KBM-7 (cell line): ENCODE measurements at places on chromosomes 5 and 9.

DNA sequence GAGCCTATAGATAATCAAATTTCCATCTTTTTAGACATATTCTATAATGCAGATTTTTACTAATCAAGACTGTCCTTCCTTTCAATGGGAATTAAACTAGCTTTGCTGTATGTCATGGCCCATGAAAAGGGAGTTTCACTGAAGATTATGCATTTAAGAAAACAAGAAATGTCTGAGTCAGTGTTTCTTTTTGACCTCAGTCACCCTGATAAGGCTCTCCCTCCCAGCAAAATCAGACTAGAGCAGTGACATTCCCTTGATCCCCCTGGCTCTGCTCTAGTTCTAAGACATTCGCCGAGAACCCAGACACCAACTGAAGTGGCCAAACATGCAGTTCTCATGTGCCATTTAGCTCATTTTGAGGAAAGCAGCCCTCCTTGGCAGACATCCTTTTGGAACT is 442.0 kb downstream of the ACTL7B start:
- no peak for DNase-seq

- no peak for DNase-seq
Observed at GRCh38 chr5:124195411-124195810, 551.0 kb downstream of the ZNF608 start.

GRCh38 chr5:111507276-111507675 is 5.1 kb downstream of the STARD4 start:
- DNase-seq = no peak

DNA sequence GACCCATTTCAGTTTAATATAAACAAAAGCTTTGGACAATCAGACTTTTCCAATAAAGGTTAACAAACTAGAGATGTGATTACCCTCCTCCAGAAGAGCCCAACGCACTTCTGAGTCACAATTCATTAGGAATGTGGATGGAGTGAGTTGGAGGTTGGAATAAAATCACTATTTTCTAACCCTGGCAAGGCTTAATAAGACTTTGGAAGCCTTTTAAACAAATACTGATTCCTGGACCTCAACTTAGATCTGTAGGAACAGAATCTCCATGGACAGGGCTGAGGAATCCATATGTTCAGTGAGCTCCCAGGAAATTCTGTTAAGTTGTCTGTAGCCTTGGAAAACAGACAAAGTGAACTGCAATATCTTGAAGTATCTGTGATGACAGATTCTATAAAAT is 233.5 kb upstream of the ELL2 start:
- DNase-seq = no peak

DNA sequence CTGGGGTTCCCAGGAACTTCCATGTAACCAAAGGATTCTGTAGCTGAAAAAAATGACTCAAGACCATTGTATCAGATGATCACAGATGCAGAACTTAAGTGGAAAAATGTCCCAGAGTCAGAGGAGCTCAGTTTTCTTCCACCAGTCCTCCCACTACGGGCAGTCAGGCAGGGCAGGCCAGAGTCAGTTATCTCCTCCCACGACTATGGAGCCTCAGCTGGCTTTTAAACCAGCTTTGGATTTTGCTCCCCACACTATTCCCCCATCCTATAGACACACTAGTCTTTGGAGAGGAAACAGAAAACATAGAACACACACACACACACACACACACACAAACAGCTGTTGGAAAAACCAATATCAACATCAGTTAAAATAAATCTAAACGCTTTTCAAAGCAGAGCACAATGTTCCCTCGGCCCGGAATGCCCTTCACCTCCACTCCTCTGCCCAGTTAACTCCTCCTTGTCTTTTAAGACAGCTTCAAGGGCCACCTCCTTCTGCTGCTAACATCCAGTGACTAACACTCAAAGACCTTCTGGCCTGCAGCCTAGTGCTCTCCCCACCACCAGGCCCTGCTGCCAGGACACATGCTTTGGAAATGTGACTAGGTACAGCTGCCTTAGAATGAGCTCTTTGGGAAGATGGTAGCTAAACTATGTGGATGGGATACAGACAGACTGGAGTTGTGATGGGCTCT is 56.8 kb downstream of the NIPAL4 start:
- no peak for DNase-seq

DNA sequence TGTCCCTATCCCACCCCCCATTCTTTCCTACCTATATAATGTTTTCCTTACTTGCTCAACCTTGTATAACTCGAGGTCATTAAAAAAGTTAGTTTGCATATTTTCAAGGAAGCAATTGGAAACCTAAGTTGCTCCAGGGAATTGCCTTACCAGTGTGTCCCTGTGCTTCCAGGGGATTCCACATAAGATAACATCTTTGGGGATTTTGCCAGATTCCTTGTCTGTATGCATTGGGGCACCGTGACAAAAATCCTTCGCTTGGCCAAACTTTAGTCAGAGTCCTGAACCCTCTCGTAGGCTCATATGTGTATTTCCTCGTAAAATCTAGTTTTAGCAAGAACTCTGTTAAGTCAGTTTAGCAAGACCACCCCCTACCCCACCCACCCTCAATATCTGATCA is 14.7 kb upstream of the OSMR start:
- DNase-seq = no peak

DNA sequence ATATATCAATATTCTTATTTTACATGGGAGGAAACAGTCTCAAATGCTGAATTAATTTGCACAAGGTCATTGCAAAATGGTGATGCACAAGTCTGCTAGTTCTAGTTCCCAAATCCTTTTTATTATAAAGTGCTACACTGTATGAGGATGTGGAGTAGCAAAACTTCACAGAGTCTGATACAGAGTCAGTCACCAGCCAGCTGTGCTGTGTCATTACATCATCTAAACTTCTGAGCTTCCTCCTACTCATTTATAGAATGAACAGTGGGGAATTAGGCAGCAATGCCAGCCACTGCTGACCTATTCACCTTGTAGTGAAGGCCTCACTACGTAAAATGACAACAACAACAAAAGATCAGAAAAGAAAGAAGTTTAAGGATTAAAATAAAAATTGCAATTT is 357.8 kb downstream of the TMEM167A start:
- peak; percentile 30 for DNase-seq

DNA sequence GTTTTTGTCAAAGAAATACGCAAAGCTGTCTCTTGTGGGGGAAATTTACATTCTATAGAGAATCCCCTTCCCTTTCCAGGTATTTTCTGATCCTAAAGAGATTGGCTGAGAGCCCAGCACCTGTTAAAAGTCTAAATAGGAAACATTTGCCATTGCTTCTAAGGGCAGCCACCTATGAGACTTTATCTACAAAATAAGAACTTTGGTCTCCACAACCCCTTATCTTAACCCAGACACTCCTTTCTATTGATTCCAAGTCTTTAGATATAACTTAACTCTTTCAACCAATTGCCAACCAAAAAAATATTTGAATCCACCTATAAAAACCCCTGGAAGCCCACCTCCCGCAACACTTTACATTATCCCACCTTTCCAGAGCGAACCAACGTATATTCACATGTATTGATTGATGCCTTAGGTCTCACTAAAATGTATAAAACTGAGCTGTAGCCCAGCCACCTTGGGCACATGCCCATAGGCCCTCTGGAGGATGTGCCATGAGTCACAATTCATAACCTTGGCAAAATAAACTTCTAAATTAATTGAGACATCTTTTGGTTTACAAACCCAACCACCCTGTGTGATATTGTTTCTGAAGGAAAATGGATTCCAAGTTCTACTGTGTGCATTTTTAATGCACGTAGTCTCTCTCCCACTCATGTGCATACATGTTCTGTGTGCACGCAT is 211.4 kb downstream of the GAS1 start:
- no peak for DNase-seq

- DNase-seq = peak; percentile 55
Observed at GRCh38 chr5:154972476-154973080, 31.7 kb downstream of the MRPL22 start.

- DNase-seq = no peak
Observed at GRCh38 chr5:69512740-69513260, 20.2 kb downstream of the OCLN start.

- no peak for DNase-seq
Observed at GRCh38 chr9:134509281-134509680, 132.3 kb upstream of the COL5A1 start.

GRCh38 chr9:86545090-86545489 is 190.9 kb upstream of the TUT7 start:
- no peak for DNase-seq

DNA sequence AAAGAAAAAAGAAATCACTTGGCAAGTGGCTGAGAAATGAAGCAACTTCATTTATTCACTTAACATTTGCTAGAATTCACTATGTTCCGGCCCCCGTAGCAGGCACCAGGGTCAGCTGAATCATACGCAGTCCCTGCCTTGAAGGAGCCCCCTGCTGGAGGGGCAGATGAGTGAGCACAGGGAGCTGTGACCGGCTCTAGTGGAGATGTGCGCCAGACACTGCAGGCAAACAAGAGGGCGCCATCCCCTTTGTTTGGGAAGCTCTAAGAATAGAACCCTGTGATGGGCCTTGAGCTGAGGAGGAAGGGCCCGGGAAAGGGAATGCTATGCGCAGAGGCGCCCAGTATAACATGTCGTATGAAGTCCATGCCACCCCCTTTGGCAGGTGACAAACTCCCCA is 20.2 kb upstream of the RPL26L1 start:
- DNase-seq = peak; percentile 67

GRCh38 chr9:134127065-134127580 is 8.8 kb upstream of the WDR5 start:
- no peak for DNase-seq

- DNase-seq = no peak
Observed at GRCh38 chr9:89364666-89365531, 46.6 kb downstream of the SECISBP2 start.

DNA sequence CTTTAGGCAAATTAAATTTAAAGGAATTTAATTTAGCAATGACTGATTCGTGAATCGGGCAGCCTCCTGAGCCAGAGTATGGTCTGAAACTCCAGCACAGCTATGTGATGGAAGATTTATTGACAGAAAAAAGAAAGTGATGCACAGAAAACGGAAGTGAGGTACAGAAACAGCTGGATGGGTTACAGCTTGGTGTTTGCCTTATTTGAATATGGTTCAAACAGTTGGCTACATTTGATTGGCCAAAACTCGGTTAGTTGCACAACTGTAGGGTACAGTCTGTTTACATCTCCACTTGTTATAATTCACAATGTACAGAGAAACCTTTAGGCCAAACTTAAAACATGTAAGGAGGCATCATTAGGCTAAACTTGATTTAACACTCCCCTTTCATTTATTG is 1716.1 kb upstream of the C9orf72 start:
- no peak for DNase-seq

GRCh38 chr9:114442022-114442421 is 54.2 kb upstream of the AKNA start:
- DNase-seq = no peak

- DNase-seq = no peak
Observed at GRCh38 chr9:126171641-126172040, 155.0 kb upstream of the MVB12B start.

- DNase-seq = no peak
Observed at GRCh38 chr5:175281714-175282113, 162.3 kb downstream of the DRD1 start.

DNA sequence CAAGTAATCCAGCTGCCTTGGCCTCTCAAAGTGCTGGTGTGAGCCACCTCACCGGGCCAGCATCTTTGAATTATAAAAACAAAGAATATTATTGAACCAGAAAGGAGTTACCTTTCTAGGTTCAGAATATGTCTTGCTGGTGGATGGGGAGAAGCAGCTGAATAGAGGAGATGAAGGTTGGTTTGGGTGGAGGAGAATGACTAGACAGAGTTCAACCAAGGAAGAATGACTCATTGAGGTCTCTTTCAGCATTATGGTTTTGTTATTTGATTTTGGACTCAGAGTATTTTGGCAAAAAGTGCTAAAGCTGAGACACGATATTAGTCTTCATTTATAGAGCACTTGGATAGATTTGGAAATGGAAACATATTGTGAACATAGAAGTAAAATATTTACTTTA is 75.2 kb upstream of the MPDZ start:
- DNase-seq = no peak

- no peak for DNase-seq
Observed at GRCh38 chr5:32369542-32370155, 56.9 kb upstream of the MTMR12 start.

DNA sequence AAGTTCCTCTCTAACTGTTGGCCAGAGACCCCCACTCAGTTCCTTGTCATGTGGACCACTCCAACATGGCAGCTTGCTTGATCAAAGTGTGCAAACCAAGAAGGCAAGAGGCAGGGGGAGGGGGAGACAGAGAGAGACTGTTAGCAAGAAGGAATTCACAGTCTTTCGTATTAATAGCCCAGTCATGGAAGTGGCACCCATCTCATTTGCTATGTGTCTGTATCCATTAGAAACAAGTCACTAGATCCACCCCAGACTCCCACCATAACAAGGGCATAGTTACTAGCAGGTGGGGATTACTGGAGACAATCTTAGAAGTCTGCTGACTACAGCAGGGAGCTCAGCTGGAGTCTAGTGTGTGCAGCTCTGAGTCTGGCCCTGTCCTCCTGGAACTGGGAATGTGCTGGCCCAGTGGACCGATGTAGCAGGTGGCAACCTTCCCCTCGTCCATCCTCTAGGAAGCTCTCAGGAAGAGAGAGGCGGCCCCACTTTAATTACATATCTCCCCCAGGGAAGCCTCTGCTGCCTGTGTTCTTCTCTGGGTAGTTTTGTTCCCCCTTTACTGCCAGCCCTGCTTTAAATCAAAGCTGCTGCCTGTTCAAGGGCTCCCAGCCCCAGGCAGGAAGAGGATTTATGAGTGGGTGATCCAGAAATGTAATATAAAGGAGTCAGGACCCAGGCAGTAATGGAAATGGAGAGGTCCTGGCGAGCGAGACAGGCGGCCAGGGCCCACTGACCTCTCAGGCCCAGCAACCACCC is 47.8 kb upstream of the ALDH1B1 start:
- no peak for DNase-seq

DNA sequence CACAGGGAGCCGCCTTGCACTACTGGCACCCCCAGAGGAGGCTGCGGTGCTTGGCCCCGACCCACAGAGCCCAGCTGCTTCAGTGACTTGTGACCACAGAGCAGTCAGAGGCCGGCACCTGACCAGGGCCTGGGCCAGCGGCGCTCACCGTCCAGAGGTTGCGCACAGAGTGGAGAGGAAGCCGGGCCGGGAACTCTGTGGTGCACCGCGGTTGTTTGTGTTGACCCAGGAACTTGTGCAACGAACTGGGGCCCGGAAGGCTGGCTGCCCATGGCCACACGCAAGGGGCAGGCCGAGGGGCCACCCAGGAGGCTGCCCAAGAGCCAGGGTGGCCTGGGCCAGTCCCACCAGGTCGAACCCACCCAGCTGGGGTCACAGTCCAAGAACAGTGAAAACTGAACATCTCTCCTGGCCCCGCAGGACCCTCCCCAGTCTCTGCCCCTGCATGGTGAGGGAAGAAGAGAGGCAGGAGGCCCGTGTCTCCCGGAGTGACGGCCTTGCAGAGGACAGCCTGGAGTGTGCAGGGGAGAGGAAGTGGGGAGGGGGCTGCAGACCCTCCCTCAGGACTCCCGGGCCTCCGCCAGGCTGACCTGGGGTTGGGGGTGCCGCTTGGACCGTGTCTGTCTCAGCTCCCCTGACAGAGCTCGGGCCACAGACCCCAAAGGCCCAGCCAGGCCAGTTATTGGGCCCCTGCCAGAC is 42.8 kb upstream of the EGFL7 start:
- peak; percentile 64 for DNase-seq
